ENCODE measurements at places on chromosomes 6 and 20.

DNA sequence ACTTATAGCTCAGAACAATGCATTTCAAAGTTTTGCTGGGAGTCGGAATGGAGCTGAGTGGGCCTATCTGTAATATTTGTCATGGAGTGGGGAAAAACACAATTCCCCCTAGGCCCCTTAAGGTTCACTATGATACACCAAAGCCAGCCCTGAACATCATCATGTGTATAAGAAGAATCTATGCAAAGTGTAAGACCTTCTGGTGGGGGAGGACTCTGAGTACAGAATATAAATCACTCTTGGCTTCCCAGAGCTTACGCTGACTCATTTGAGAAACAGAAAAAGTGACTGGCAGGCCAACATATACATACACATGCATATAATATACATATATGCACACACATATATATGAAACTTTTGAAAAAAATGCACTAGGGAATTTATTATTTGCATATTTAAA, 54.1 kb upstream of the UBR2 start:
- DNase-seq: no peak

- DNase-seq: no peak
Measured at GRCh38 chr6:11586536-11586935, 49.0 kb downstream of the TMEM170B start.

DNA sequence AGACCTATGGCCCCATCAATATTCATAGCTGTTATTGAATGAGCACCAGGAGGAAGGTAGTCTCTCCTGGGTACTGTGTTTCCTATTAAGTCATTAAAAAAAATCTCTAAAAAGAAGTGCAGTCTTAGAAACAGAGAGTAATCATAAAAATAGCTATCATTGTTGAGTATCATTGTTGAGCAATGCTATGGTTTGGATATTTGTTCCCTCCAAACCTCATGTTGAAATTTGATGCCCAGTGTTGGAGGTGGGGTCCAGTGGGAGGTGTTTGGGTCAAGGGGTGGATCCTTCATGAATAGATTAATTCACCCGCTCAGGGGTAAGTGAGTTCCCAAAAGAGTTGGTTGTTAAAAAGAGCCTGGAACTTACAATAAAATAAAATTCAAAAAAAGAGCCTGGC, 88.1 kb upstream of the IYD start:
- DNase-seq: no peak

DNA sequence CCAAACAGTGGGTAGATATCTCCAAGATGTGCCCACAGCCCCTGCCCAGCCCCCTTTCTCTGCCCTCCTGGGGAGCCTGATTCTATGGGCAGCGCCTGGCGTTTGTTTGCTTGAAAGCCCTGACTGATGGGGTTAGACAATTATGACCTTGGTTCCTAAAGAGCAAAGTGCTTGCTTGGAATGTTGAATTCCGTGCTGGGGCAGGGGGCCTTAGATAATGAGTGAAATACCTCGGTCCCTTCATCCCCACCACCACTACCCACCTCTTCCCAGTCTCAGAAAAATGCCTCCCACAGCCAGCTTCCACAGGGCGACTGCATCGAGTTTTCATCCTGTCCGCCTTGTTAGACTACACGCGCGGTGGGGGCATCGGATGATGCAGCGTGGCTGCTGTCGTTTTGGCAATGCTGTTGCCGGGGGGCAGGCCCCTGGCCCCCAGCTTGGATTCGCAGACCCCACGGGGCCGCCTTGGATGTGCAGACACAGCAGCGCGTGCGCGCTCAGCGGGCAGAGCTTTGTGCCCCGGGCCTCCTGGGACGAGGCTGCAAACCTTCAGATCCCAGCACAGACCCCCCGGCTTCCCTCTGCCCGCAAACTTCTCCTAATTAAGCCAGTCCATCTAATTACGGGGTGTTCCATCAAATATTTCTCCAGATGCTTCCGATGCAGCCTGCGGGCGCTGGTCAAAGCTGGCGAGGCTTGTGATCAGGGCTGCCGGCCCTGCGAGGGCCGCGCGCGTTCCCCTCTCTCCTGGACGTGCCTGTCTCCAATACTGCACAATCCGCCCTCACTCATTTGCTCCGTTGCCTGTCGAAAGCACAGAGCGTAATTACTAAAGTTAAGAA, 86.1 kb downstream of the LINC00237 start:
- DNase-seq: no peak

DNA sequence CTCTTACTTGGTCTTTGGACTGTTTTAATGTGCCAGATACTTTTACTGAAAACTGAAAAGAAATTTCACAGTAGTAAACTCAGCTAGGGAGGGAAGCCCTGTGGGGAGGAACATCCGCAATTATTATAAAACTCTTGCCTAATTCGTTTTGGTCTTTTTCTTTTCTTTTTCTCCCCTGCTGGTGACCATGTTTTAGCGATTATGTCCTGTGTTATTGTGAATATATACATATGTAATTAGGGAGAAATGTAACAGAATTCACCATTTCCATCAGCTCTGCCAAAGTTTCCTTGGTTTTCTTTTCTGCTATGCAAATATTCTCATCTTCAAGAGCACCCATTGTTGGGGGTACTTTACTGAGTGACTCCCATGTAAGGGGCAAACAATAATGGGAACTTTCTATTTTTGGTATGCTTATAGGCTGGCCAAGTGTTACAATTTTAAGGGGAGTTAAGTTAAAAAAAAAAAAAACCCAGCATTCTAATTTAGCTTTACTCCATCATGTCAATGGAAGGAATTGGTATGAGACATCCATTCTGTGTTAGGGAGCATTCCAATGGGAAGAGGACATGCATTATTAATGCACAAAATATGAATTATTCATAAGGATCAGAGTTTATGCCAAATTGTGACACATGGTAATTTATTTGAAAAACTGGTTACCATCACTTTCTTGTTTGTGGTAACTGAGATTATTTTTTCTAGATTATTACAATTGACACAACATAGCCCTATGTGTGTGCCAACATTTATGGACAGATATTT, 2.0 kb downstream of the DOK5 start:
- DNase-seq: no peak
